ENCODE measurements at places on chromosomes 12 and 14.

DNA sequence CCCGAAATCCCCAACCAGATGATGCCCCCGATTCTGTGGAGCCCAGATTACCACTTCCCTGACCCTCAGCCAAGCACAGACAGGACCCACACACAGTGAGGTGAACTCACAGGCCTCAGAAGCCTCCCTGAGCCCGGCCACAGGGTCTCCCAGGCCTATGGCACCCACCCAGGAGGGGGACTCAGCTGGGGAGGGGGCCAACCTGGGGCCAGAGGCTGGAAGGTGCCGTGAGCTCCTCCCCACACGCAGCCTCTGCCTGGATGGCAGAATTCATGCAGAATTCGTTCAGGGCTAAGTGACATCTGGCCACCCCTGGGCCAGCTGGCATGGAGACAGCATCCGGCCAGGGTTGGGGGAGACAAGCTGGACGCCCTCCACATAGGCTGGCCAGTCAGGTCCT, 11.8 kb downstream of the TMEM179 start:
- DNase-seq = no peak

- DNase-seq = no peak
Measured at GRCh38 chr12:58455136-58455535, 465.2 kb downstream of the LRIG3 start.

- DNase-seq = no peak
Measured at GRCh38 chr14:24785698-24786097, 151.7 kb upstream of the GZMB start.

DNA sequence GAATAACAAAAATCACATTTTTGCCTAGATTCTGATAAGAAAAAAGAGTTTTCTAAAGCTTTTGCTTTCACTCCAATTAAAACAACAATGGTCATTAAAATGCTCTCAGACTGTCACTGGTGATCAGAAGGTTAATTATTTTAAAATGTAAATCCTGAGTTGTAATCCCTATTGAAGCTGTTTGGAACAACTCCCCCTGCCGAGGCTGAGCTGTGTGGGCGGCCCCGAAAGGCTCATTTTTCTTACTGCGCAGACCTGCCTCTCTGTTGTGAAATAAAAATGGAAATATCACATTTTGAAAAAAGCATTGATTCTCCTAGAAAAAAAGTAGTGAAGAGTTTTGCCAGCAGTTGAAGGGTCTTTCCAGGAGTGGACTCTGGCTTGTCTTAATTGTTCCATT, 174.8 kb upstream of the CDKN3 start:
- no peak for DNase-seq

- DNase-seq = no peak
Measured at GRCh38 chr14:59254146-59254910, 65.9 kb downstream of the DAAM1 start.

GRCh38 chr12:67630373-67631088, 18.0 kb upstream of the DYRK2 start:
- no peak for DNase-seq

DNA sequence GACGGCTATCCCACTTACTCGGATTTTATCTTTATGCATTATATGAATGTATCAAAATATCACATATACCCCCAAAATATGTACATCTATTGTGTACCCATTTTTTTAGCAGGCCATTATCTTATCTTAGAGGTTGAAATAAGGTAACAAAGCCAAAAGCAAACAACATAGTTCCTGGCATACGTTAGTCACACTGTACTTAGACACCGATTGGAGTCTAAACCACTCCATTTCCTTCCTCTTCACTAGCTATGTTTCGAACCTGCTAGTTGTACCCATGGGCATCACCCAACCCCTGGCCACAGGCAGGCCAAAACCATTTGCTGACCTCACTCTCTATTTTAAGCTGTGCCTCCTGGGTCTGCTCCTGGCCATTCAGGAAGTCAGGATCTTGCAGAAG, 66.3 kb downstream of the GRIN2B start:
- no peak for DNase-seq

- DNase-seq = no peak
Measured at GRCh38 chr12:130796985-130797686, 41.9 kb downstream of the STX2 start.

DNA sequence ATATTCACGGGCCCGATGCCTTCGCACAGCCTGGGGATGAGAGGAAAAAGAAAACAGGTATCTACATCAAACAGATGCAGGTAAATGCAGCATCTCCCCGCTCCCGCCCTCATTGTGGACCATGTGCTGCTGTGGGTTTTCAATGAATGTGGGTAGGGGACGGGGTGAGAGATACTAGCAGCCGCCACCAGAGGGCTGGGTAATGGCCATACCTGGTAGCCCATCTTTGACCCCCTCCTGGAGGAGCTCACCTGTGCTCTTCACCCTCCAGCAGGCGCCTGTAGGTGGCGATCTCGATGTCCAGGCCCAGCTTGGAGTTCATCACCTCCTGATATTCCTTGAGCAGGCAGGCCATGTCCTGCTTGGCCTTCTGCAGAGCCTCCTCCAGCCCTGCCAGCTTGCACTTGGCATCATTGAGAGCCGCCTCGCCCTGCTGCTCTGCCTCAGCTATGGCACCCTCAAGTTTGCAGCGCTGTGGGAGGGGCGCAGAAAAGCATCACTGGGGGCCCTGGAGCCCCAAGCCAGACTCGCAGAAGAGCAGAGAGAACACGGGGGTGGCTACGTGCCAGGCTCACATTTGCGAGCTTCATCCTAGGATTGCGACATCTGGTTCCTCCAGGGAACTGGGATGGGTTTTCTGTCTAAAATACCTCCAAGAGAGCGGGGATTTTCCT, 10.2 kb downstream of the KRT82 start:
- no peak for DNase-seq

DNA sequence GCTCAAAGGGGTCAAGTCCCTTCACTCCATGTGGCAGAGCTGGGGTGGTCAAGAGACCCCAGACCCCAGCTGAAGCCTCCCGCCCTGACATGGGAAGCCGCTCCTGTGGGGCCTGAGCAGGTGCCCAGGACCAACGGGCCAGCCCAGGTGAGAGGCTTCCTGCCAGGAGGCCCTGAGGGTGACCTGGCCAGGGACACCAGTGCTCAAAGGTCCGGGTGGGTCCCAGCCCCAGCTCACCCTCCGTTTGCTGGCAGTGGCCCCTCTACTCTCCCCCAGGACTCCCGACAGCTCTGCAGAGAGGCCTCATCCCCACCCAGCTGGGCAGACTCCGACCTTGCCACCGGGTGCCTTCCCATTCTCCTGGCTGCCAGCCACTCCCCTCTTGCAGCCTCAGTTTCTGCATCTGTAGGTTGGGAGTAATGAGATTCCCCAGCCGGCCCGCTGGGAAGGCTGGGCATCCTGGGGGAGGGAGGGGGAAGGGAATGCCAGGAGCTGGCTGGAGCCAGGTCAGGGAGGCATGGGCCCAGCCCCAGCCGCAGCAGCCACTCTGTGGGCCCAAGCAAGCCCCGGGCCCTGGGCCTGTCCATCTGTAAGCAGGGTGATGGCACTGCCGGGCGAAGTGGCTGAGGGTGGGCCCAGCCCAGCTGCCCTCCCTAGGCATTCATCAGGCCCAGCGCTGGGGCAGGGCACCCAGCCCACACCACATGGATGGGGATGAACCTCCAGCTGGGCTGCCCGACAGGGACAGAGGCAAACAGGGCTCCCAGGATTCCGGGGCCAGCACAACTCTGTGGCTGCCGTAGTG, 10.3 kb upstream of the INF2 start:
- DNase-seq = no peak

DNA sequence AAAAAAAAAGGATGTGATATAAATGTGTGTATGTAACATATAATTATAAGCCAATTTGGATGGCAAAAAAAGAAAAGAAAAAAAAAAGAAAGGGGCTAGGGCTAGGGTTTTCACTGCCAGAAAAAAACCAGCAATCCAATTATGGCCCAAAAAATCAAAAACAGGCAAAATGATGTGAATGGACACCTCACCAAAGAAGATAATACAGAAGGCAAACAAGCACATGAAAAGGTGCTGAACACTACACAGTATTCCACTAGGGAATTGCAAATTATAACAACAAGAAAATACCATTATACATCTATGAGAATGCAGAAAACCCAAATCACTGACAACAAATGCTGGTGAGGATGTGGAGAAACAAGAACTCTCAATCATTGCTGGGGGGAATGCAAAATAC, 12.1 kb upstream of the MIPOL1 start:
- DNase-seq = no peak

DNA sequence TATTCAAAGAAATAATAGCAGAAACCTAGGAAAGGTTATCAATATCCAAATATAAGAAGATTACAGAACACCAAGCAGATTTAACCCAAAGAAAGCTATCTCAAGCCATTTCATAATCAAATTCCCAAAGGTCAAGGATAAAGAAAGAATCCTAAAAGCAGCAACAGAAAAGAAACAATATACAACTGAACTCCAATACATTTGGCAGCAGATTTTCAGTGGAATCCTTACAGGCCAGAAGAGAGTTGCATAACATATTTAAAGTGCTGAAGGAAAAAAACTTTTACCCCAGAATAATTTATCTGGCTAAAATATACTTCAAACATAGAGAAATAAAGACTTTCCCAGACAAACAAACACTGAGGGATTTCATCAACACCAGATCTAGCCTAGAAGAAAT, 54.3 kb downstream of the DENND5B start:
- DNase-seq = no peak

GRCh38 chr14:103118663-103119404, 4.4 kb upstream of the TNFAIP2 start:
- no peak for DNase-seq

DNA sequence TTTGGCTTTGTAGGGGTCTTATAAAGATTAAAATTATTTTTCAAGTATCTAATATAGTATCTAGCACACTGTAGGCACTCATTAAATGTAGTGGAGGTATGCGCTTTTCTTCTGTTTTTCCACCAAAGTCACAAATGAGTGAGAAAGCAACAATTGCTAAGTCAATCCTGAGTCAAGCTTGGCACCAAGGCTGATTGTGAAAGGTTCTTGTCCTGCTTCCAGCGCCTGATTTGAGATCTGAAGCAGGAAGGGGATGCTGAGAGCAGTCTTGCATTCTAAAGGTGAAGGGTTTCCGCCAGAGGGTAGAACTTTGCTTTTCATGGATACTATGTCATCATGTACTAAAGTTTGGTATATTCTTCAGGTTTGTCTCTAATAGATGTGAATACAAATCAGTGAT, 64.9 kb upstream of the DAAM1 start:
- DNase-seq = no peak

DNA sequence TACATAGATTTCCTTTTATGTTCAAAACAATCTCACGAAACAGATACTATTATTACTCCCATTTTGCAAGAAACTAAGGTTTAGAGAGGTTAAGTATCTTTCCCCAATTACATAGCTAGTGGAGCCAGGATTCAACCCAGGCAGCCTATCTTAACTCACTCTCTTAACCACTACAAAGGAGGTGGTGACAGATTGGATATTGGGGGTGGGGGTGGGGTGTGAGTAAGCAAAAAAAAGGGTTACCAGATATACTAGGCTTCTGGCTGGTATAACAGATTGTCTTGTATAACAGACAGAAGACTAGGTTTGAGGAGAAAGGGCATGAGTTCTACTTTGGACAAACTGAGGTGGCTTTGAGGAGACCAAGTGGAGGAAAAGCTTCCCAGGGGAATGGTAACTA, 2.1 kb downstream of the GMFB start:
- DNase-seq = no peak

DNA sequence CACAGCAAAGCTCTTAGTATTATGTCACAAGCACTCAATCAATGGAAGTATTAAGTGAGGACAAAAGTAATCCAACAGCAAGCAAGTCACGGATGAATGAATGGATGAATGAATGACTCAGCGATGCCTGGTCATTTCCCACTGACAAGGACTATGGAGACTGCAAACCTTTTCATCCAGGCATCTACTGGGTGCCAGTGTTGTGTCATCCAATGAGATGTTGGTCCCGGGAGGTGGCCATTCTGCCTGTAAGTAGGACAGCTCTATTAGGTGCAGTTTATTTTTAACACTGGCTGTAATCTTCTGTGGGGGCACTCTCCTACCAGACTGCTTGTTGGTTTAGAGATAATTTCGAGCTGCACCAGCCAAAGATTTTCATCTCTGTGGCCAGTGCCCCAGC, 39.4 kb downstream of the STAB2 start:
- no peak for DNase-seq
